ENCODE measurements at places on chromosomes 2 and 18. TPM values are rescaled to one million over a fixed set of nuclear protein-coding genes. Genes with fewer than 3 reads are reported as not detected.

PLCL1 gene
- not detected for total RNA-seq

TRIM54 gene
- total RNA-seq, result not detected

PAIP2B gene
- total RNA-seq, result 2.1 TPM

TXNDC2 gene
- not detected for total RNA-seq

FTCDNL1 gene
- total RNA-seq, result 1.0 TPM

- no peak for DNase-seq
Observed at GRCh38 chr2:214035091-214035852, 375.6 kb upstream of the VWC2L start.

DNA sequence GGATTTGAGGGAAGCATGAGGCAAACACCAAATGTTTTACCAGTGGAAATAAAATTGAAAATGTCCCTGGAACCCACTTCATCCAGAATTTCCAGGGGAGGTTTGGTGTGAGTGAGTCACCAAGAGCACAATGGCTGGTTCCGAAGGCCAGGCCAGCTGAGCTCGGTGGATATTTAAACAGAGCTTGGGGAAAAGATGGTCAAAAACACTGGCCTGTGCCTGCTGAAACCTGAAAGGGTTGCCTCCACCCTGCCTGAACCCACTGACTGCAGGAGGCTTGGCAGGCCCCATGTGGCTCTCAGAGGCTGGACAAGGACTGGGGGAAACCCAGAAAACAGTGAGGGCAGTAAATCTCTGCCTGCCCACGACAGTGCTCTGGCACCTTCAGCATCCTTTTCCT is 93.9 kb downstream of the TTC32 start:
- no peak for DNase-seq

- DNase-seq, result no peak
Observed at GRCh38 chr2:158300394-158300793, 156.2 kb downstream of the CCDC148 start.

DNA sequence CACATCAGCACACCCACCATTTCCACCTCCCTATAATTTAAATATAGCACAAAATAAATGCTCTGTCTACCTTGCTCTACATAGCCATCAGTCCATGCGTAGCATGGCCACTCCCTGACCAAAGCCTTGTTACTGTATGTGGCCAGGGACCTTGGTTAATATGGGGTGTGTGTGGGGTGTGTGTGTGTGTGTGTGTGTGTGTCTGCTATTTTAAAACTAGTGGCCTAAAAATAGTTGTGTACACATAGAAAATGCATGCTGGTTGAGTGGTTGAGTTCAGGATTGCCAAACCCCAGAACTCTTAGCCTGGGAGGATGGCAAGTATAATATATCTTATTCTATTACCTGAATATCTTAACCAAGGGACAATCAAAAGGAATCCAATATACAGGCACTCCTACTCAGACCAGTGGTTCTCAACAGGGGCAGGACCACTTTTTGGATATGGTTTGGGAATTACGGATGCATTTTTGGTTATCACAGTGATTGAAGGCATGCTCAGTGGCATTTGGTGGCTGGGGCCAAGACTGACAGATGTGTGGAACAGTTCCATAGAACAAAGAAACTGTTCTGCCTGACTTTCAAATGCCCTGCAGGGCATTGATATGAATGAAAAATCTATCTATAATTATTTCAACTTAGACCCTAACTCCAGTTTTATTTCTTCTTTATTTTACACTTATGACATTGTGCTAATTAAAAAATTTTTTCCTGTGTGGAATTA is 72.3 kb upstream of the PSME4 start:
- DNase-seq, result peak; percentile 21

- no peak for DNase-seq
Observed at GRCh38 chr2:66489436-66489835, 54.5 kb downstream of the MEIS1 start.

GRCh38 chr2:112061840-112062239 is 6.8 kb downstream of the TMEM87B start:
- DNase-seq, result no peak

DNA sequence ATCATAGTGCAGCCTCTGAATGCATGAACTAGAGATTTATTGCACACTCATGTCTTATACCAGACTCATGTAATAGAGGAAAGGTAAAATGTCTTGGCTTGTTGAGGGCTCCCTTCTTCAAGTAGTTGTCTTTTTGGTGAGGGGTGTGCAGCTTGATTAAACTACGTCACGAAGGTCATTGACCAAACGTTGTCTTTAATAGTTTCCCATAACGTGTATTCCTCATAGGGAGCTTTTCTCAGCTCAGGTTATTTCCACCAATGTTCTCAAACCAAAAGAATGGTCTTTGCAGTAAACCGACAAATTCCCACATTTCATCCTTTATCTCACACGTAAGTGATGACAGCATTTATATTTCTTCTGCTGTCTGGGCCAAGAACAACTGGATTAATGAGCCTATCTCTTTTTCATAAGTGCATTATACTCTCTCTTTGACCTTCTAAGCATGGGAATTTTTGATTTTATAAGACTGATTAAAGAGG is 547.7 kb upstream of the ZEB2 start:
- no peak for DNase-seq

GRCh38 chr2:165161510-165161909 is 42.3 kb downstream of the SCN3A start:
- DNase-seq, result no peak

DNA sequence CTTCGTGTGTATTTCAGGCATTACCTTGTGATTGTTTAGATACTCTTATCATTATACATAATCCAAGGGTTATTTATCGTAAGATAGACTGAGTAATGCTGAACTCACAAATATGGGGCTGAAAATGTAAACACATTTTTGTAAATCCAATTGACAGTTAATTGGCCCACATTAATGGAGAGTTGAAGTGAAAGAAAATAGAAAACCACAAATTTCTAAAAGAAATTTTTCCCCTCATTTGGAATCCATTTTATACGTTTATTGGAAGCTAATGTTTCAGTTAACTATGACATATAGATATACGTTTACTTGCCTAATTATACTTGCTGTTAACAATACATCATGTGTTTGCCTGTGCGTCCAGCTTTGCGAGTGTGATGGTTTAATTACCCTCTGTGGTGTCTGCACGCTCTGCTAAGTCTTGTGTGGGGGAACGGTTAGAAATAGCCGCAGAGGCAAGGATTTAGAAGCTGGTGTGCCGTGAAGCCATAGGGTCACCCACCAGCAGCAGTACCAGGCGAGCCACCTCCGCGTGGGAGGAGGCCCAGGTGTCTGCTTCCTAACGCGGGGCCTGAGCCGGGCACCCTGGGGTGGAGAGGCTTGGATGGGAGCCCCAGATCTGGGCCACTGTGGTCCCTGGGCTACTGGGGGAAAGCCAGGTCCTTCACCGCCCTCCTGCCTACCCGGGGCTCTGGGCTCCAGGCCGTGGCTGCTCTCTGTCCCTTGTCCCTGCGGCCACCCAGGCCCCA is 38.0 kb downstream of the TSHZ1 start:
- peak; percentile 24 for DNase-seq

GRCh38 chr18:46563317-46563716 is 93.7 kb downstream of the LOXHD1 start:
- DNase-seq, result no peak

DNA sequence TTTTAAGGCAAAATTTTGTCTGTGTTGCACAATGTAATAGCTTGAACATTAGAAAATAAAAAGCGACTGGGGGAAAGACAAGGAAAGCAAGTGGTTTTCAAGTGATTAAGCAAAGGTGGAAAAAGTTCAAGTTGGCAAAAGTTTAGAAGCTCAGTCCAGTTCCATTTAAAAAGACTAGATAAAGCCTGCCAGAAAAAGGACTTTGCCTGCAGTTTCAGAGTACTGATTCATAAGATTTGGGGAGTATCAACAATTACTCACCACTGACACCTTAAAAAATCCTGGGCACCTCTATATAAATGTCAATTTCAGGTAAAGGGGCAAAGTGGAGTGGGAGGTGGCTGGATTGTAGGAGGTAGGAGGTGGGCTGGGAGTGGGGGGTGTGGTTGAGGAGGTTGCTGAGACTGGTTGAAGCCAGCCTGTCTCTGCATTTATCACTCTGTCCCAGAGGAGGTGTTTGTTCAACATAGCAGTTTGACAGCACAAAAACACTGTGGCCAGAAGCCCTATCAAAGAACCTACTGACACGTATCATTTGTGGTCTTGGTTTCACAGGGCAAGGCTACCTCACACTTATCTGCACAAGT is 14.6 kb downstream of the ZEB2 start:
- peak; percentile 19 for DNase-seq

DNA sequence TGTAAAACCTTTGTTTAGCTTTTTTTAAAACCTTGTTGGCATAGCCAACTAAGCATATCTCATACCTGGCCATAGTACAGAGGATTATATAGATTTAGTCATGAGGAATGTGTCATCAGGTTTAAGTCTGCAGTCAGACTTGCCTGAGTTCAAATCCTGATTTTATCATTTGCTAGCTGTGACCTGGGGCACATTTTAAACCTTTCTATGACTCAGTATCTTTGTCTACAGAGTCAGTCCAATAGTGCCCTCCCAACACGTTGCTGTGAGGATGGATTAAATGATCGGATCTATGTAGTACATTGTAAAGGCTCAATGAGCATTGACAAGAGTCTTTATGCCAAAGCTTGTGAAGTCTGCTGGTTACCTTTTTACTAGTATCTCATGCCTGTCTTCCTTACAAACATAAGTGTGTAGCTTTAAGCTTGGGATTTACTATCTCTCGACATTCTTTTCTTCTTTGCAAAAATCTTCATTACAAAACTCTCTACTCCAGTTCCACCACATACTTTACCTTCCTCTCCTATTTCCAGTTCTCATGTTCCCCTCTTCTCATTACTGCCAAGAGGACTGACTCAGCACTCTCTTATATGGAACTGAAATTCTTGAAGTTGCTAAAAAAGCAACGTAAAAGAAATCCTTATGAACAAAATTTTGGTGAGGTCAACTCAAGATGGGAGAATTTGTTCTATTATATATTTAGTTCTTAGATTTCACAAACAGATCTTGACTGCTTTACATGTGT is 68.1 kb upstream of the RBMS1 start:
- peak; percentile 67 for DNase-seq

- no peak for DNase-seq
Observed at GRCh38 chr18:59736061-59736460, 38.8 kb upstream of the CCBE1 start.

GRCh38 chr2:239269916-239270315 is 130.9 kb downstream of the HDAC4 start:
- DNase-seq, result no peak

DNA sequence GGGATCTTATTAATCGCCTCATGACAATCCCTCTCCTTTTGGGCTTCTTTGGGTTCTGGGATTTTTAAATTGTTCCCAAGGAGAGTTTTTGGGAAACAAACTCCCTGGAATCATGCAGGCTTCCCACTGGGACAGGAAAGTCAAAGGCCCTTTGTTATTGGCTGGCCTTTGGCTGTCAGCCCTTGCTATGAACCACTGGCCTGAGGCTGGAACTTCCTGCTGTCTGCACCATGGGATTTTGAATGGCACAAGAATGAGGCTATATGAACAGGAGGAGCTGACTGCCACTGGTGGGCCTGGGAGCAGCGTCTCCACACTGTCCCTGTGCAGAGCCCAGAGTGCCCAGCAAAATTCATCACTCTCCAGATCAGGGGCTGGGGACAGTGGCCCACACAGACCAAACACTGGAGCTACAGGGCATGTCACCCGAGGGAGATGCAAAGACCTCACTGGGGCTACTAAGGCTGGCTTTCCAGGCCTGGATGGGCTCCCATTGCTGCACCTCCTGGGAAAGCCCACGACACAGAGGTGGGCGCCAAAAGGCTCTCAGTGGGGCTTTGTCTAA is 35.7 kb downstream of the STEAP3 start:
- no peak for DNase-seq

DNA sequence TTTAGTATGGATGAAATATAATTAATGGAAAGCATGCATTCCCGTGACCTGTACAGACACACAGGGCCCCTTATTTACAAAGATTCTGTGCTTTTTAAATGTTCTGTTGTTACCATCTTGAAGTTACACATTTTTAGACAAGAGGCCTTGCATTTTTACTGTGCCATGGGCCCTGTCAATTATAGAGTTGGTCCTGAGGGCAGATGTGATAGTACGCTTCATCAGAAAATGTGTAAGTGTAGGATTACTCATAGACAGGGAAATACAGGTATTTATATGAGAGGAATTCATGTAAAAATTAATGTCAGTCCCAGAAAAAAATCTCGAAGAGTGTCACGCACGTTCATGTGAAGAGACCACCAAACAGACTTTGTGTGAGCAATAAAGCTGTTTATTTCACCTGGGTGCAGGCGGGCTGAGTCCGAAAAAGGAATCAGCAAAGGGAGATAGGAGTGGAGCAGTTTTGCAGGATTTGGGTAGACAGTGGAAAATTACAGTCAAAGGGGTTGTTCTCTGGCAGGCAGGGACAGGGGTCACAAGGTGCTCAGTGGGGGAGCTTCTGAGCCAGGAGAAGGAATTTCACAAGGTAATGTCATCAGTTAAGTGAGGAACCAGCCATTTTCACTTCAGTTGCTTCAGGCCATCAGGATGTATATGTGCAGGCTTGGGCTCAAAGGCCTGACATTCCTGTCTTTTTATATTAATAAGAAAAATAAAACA is 12.2 kb upstream of the ALPK2 start:
- DNase-seq, result no peak

DNA sequence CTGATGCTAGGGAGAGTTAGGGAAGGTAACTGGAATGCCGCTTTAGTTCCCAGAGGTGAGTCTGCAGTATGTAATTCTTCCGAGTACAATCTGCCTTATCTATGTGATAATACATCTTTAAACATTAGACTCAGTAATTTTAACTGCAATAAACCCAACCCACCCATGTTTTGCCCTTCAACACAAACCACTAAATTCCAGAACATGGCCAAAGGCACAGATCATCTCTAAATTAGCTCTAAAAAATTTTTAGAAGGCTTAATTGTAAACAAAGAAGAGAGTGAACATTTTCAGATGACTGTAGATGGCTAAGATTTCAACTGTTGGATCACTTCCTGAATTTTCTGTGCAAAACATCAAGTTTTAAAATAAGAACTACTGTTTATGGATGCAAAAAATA is 488.7 kb upstream of the ID2 start:
- DNase-seq, result no peak

GRCh38 chr2:169649278-169649677 is 44.9 kb downstream of the CFAP210 start:
- no peak for DNase-seq

- no peak for DNase-seq
Observed at GRCh38 chr2:167353605-167354280, 465.5 kb downstream of the XIRP2 start.

Data from mammary epithelial cell (primary cell).